ENCODE measurements at places on chromosomes 12 and 14.
A peak's percentile ranks its signal among the peaks of the same experiment; 100 is the strongest.

GRCh38 chr12:67797185-67797741 is 148.7 kb downstream of the DYRK2 start:
- DNase-seq, result no peak

GRCh38 chr12:77645966-77646598 is 184.6 kb upstream of the NAV3 start:
- no peak for DNase-seq

- DNase-seq, result no peak
Observed at GRCh38 chr12:39065455-39065854, 160.1 kb upstream of the CPNE8 start.

DNA sequence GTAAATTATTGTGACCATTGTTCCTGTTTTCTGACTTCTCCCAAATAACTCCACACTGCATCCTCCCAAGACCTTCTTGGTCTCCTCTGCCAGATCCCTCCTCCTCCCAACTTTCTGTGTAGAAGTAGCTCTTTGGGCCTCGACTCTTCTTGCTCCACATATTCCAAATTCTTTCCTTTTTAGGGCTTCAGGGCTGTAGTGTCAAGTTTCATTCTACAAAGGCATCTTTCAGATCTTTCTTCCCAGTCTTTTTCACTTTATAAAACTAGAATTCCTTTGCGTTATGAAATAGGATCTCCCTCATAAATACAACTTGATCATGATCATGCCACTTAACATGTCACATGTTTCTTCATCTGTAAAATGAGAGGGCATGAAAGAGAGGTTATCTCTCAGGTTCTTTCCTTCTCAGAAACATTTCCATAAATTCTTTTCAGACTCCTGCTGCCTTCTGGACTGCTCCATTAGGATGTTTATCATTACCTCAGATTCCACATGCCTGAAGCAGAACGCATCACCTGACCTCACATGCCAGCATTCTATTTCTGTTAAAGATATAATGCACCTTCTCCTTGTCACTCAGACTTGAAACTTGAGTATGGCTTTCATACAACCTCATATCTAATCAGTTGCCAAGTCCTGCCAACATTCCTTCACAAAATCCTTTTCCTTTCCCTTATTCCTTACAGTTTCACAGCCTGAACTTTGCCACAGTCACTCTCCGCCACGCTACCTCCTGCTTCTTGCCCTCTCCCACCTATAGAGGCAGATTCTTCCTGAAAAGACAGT is 8.5 kb downstream of the SLC38A1 start:
- no peak for DNase-seq

- DNase-seq, result no peak
Observed at GRCh38 chr12:13205809-13206559, 9.5 kb downstream of the EMP1 start.

DNA sequence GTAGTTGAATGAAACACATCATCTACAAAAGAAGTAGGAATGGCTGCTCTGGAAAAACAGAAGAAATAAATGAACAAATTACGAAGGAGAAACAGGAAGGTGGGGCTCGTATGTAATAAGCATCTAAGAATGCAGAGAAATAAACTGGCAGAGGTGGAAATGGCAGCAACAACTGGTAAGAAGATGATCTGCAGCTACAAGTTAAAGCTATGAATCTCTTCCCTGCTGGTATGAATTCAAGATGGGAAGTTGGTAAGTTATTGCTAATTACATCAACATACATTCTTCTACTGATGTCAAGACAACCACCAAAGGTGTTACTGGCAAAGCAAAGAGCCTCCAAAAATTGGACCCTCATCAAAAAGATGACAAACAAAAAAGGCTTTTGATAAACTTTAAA is 59.8 kb downstream of the HECTD4 start:
- DNase-seq, result no peak

DNA sequence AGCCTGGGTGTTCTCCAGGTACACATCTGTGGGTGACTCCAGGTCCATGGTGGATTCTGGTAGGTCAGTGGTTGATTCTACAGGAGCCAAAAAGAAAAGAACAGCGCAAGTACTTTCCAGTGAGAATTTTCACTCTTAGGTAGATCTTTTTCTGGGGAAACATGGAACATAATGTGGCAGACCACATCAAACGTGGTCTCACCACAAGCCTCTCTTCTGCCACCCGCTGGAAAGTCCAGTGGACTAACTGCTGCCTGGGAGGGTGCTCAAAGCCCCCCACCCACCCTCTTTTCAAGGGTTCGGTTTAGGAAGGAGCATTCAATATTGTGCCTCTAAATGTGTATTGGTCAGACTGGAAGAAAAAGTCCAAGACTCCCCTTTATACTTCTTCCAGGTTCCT is 36.1 kb upstream of the PRB2 start:
- no peak for DNase-seq

DNA sequence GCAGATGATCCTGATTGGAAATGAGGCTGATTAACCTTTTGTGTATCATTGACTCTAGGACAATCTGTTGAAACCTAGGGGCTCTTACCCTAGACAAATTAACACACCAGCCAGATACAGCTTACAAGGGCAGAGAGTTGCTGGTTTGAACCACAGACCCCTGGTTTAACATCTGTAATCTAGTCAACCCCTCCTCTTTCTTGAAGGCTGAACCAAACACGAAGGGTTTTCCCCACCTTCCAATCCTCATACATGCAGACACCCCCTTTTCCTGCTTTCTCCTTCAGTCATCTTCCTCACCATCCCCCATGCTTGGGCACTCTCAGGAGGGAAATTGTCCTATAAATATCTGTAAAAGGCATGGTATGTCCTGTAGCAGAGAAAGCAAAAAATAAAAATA is 126.0 kb upstream of the HIF1A start:
- no peak for DNase-seq

DNA sequence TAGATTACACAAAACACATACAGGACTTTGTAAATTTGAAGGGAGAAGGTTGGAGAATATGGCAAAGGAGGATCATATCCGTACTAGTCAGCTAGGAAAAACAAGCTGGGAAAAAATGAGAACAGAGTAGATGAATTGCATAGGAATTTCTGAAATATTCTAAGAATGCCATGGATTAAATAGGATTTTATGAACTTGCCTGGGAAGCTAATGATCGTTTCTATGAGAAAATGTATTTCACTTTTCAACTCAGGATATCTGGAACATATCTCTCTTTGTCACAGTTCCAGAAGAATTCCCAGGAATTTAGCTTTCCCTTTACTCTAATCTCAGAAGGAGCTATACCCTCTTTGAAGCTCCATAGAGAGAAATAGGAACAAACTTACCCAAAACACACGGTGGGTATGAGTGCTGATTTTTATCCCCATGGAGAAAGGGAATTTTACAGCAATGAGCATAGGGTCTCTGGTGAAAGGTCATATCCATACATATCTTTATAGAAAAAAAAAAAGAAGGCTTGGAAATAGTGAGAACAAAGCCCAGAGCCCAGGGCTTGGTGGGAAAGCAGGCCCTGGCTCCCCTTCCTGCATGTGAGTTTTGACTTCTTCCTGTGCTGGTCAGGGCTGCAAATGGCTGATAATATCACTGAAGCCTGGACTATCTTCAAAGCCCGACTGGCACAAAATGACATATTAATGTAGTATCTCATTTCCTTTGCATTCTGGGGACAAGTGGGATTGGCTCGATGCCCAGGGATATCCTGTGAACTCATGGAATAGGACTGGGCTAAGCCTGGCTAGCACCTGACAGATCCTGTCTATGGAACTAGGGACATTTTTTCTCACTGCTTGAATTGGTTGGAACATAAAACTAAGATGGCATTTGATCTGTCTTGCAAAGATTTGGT is 136.3 kb downstream of the AEBP2 start:
- no peak for DNase-seq

DNA sequence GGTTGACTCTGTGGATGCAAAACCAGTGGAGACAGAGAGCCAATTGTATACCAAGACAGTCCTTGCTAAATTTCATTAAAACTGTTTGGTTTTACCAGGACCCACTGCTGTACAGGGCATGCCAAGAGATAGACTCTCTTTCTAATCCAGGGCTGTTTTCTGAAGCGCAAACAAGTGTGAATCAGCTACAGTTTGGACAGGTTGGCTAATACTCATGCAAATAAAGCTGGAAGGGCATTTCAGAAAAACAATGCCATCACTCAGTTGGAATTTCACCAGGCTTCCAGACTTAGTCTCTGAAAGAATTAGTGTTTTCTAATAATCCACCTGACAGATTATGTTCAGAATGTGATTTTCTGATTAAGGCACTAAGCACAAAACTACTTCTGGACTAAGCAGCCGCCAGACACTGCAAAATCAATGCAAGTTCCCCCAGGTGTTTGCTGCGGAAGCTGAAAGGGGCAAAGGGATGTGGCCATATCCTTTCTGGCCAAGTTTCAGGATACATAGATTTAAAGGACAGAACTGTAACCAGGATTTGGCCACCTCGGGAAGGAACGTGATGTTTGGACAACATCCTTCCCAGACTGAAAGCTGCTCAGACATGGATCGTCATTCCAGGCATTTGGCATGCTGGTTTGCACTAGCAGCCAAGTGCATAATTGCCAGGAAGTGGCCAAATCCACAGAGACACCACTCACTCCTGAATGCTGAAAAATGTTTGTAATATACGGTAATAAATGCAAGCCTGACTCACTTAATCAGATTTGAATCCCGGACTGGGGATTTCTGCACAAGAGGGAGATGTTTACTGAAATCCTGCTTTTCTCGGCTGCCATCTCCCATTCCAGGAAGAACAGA is 32.0 kb upstream of the CDKN3 start:
- no peak for DNase-seq

DNA sequence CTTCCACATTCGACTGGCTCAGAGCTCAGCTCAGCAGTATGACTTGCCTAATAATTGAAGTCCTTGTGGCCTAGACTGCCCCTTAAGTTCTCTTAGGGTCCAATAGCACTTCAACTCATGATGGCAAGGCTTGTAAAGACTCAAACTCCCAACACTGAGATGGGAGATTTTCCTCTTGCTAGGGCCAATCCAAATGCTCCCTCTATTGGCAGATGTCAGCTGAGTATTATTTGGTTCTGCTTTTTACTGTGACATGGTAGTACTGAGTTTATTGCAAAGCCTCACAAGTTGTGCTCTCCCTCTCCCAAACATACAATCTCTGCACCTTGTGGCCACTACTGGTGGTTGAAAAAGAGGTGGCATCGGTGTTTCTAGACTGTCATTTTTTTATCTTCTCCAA is 164.2 kb downstream of the ALG10 start:
- no peak for DNase-seq

GRCh38 chr14:67778792-67779191 is 37.6 kb downstream of the ZFYVE26 start:
- no peak for DNase-seq

GRCh38 chr12:53939141-53940108 is 794 bp downstream of the HOXC13 start:
- no peak for DNase-seq

GRCh38 chr14:29712601-29713000 is 215.0 kb downstream of the PRKD1 start:
- DNase-seq, result no peak

- no peak for DNase-seq
Observed at GRCh38 chr12:1041478-1041877, 50.5 kb downstream of the ERC1 start.

DNA sequence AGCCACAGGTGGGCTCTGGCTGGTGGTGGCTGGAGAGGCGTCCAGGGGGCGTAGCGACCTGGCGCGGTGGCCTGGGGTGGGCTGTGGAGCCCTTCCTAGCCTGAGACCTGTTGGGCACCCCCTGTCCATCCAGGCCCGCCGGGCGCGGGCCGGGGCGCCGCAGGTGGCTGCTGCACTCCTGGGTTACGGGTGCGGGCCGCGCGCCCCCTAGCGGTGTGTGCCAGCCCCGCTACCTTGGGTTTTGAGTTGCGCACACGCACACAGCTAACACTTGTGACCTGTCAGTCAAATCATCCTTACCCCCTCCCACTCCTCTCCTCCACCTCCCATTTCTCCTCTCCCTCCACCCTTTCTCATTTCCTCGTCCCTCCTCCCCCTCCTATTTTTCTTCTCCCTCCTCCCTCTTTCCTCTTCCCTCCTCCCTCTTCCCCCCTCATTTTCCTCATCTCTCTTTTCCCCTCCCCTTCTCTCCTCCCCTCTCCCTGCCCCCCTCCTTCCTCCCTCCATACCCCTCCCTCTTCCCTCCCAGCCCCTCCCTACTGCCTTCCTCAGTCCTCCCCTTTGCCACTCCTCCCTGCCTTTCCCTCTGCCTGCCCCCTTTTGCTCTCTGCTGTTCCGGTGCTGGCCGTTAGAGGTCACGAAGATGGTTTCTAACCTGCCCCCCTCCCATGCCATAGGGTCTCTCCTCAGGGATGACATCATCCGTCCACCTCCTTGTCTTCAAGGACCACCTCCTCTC is 2.3 kb downstream of the MEG3 start:
- peak; percentile 5 for DNase-seq

- DNase-seq, result no peak
Observed at GRCh38 chr12:20491290-20491689, 123.0 kb downstream of the PDE3A start.

DNA sequence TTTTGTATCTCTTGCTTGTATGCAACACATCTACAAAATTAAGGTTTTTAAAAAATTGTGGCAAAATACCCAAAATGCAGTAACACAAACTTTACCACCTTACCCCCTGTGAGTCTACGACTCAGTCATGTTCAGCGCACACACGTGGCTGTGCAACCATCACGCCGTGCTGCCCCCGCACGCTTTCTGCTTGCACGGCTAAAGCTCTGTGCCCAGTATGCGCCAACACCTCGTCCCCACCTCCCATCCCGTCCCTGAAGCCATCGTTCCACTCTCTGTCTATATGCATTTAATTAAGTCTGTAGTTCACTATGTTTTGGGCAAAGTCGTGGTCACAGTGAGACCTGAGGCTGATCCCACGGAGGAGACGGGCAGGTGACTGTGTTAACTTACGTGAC is 36.4 kb downstream of the FZD10 start:
- DNase-seq, result no peak

- no peak for DNase-seq
Observed at GRCh38 chr14:105805701-105806100, 279.3 kb downstream of the TMEM121 start.

GRCh38 chr12:85549640-85550039 is 269.6 kb downstream of the ALX1 start:
- no peak for DNase-seq

DNA sequence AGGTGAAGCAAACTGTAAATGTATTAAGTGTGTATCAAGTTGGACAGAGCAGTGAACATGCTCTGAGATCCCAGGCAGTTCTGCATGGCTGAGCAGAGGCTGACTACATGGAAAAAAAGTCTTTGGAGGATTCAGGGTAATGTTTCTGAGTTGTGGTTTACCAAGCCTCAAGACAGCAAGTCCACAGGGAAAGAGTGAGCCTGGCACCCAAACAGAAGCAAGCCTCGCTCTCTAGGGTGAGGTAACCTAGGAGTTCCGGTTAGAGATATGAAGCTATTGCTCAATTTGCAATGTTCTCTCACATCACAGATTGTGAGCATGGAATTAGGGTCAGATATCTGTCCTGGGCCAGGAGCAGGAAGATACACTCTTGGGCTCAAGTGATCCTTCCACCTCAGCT is 158.6 kb downstream of the MON2 start:
- DNase-seq, result no peak

- no peak for DNase-seq
Observed at GRCh38 chr14:24875991-24876878, 173.7 kb downstream of the STXBP6 start.

- no peak for DNase-seq
Observed at GRCh38 chr12:34396861-34397590, 374.7 kb downstream of the ALG10 start.

- DNase-seq, result no peak
Observed at GRCh38 chr12:30939234-30939633, 12.7 kb downstream of the TSPAN11 start.

- DNase-seq, result no peak
Observed at GRCh38 chr12:93163260-93164036, 214.3 kb upstream of the NUDT4 start.

- no peak for DNase-seq
Observed at GRCh38 chr12:19539836-19540235, 100.5 kb downstream of the AEBP2 start.

GRCh38 chr12:132208153-132208823 is 64.0 kb downstream of the NOC4L start:
- no peak for DNase-seq
